ENCODE measurements at places on chromosomes 16 and 17.

GRCh38 chr17:48505788-48506187 lies 25.0 kb downstream of the HOXB1 start:
- no peak for DNase-seq

DNA sequence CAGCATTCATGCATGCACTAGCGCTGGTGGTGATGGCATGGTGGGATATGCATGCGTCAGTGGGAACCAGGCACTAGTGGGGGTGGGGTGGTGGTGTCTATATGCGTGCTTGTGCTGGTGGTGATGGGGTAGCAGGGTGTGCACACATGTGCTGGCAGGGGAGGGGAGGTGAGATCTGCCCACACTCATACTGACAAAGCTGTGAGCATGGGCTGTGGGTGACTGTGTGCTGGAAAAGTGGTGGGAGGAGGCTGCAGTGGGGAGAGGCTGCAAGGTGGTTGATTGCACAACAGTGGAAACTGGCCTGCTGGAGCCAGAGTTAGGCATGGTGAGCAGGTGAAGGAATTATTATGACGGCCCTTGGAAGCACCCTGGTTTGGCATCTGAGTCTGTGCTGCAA lies 31.3 kb upstream of the TEKT1 start:
- peak; percentile 2 for DNase-seq

- no peak for DNase-seq
These were observed 47.6 kb downstream of the XPO6 start for GRCh38 chr16:28164140-28164539.

- no peak for DNase-seq
These were observed 22.6 kb downstream of the COG1 start for GRCh38 chr17:73215447-73215846.
